ENCODE measurements at places on chromosomes 3 and 15.
A peak's percentile ranks its signal among the peaks of the same experiment; 100 is the strongest.

DNA sequence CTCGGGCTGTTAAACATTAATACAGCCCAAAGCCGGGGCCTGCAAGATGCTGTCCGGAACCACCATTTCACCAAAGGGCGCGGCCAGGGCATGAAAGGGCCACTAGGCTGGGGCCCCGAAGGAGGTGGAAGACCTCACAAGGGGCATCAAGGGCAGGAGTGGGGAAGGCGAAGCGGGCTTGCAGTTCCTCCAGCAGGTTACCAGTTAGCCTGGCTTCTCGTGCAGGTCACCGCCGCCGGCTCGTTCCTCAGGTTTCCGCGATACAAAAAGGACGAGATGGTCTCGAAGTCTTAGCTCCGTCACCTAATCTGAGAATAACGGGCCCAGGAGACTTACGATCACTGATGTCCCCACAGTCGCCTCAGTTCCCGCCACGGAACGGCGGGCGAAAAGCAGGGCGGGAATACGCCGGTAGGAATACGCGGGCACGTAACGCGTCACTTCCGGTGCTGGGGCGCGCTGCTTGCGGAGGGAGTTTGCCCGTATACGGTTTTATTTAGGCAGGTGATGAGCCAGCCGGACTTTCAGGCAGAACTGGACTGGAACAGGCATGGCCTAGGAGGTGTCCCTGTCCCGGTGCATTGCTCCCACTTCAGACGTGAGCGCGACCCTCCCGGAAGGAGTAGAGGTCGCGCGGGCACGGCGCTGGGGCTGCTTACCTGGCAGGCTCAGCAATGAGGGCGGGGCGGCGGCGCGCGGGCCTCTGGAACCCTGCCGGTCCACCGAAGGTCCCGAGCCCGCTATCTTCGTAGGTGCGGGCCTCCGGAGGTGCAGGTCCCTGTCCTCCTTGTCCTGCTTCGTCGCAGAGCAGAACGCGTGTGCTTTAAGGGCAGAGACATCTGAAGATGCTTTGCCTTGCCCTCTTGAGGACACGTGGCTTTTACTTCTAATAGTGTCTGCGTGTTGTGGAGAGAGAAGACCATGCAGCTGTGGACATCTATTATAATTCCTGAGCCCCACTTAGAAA is at the start of gene RFC4:
RFC4 (minus strand) TSS at position 394 of the 967 bp plus-strand sequence. CDS start 1,769 bp downstream, outside the sequence.
- DNase-seq: peak; percentile 60

GRCh38 chr3:195131176-195131575 is 139.8 kb downstream of the XXYLT1 start:
- DNase-seq: no peak

DNA sequence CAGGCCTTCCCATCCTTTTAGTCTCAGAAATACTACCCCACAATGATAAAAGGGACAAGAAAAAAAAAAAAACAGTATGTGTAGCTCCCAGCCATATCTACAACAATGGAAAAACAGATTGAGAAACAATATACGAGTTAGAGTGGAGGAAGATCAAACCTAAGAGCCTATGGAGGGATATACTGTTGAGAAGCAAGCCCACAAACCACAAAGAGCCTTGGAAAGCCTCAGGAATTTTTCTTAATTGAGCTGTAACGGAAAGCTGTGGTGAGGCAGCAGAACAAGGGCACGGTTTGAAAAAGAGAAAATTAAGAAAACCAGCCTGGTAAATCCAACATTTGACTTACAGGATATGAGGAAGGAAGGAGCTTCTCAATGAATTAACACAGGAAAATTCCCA is 21.4 kb downstream of the KPNA1 start:
- no peak for DNase-seq

GRCh38 chr3:103218146-103218545 is 783.3 kb downstream of the ZPLD1 start:
- DNase-seq: no peak

GRCh38 chr15:20340931-20341661 is 200.5 kb downstream of the GOLGA6L6 start:
- no peak for DNase-seq
